Daoy (cell line): ENCODE measurements at places on chromosomes 16 and 17.
A peak's percentile ranks its signal among the peaks of the same experiment; 100 is the strongest.

GRCh38 chr17:45889579-45889978 is 4.8 kb upstream of the MAPT start:
- DNase-seq: no peak

DNA sequence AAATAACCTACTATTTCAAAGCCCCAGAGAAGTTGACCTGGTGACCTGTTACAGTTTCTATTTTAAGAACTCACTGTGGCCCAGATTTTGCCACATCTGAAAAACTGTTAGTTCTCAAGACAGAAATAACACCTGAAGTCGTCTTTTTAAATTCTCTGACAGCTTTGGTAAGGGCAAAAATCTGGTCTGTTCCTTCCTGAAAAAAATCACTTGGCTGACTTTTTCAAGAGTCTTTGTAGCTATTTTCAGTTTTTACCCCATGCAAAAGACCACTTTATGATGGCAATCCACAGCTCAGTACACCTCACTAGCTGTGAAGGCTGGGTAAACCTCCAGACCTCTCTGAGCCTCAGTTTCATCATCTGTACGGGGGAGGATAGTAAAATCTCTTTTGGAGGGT is 60.7 kb upstream of the SREBF1 start:
- no peak for DNase-seq

DNA sequence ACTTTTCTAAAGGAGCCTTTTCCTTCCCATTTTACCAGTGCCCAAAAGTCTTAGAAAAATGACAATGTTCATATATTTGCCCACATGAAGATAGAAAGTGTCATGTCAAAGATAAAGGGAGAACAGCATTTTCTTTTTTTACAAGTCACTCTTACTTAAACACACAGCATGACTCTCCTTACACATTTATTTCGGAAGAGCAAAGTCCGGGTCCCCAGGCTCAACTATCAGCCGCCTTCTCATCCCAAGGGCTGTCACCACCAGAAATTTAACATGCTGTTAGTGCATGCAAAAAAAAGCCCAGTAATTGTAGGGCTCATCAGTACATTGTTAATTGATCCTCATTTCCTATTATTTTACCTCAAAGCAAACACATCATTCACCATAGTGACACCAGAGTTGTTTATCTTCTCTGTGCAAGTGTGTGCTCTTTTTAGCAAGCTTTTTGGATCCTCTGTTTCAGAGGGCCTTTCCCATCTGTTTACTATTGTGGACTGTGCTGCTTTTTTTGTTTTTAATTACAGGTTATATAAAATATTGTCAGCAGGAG is 560.3 kb downstream of the WWOX start:
- DNase-seq: no peak

- DNase-seq: no peak
Measured at GRCh38 chr16:87674419-87674818, 72.1 kb downstream of the JPH3 start.

- no peak for DNase-seq
Measured at GRCh38 chr16:89054714-89055113, 38.9 kb upstream of the ACSF3 start.

GRCh38 chr16:3792472-3793012 is 75.2 kb upstream of the TRAP1 start:
- DNase-seq: no peak

GRCh38 chr16:30920891-30921290 is 2.5 kb upstream of the FBXL19 start:
- no peak for DNase-seq

DNA sequence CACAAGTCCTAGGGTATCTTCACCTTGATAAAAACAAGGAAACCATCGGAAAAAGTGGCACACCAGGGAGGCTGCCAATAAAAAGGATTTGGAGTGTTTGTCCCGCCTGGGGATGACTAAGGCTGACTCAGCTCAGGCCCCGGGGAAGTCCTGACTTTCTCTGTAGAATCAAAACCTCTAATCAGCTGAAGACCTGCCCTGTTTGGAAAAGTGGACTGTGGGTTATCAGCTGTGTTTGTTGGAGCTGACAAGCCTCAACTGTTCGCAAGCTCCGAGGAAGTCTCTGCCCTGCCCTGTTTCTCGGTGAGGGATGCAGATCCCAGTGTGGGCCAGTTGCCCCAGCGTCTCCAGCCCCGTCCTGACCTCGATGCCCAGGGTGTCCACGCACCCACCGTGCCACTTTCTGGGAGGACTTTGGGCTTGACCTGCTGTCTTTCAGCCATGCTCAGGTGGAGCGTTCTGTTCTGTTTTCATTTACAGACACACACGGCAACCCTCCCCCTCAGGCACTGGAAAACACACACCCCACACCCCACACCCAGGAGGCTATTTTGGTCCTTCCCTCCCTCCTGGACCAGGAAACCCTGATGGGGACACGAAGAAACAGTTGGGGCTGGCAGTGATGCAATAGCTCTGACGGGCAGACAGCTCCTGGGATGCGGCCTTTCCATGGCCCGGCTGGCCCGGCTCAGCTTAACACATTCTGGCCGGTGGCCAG is 27.6 kb upstream of the PITPNA start:
- DNase-seq: peak; percentile 94

DNA sequence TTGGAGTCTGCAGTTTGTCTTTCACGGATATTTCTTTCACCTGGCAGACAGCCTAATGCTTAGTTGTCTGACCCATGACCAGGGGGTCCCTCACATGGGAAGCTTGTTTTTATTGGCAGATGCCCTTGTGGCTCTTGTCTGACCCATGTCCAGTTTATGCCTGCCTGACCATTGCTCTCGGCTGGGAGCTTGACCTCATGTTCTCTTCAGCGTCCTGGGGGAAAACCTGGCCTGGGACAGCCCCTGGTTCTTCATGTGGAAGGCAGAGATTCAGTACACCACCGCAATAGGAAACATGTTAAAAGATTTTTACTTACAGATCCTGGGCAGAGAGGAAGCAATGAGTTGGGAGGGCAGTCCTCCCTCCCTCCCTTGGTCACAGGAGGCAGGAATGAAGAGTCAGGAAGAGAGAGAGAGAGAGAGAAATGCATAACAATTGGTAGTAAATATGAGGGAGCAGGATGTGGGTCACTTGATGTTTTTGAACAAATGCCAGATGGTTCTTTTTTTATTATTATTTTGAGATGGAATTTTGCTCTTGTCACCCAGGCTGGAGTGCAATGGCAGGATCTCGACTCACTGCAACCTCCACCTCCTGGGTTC is 302.7 kb upstream of the MYOCD start:
- no peak for DNase-seq

DNA sequence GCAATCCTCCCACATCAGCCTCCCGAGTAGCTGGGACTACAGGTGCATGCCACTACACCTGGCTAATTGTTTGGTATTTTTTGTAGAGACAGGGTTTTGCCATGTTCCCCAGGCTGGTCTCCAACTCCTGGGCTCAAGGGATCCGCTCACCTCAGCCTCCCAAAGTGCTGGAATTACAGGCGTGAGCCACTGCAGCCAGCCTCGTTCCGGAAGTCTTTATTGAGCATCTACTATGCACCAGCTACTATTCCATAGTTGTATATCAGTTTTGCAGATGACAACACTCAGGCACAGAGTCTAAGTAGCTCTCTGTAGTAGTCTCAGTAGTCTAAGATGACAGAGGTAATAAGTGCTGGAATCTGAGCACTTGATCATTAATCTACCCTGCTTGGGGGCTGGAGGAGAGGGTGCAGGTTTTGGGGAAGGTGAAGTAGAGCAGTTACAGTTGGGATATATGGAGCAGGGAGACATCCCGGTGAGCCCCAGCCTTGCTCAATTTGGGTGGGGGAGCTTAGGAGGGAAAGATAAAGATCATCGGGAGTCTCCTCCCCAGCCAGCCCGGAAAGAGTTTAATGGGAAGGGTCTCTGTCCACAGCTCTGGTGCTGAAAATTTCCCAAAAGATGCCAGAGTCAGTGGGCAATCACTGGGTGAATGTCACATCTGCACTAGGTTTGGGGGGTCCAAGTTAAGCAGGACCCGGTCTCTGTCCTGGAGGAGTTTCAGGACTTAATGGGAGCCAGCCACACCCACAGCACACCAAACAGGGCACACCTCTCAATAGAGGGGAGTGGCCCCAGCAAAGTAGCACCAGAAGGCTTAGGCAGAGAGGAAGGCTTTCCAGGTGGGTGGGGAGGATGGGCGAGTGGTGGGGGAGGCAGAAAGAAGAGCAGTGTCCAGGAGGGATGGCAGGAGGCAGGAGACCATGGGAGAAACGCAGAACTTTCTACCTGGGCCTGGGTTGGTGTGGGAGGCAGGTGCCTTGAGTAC is 1.7 kb downstream of the OTOP3 start:
- no peak for DNase-seq

DNA sequence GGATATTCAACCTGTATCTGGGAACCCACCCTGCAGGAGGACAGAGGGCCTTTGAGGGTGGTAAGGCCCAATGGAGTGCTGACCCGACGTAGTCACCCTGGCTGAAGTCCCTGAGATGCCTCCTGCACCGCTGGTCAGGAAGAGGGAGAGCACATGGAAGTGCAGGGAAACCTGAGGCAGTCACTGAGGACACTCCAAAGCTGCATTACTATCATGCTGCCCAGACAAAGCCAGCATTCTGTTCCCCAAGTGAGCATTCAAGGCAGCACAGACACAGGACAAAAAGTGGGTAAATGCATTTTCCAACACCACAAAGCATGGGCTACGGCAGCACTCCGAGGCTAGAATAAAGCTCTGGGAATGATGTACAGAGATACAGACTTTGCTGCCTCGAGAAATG is 46.8 kb upstream of the BCAR1 start:
- no peak for DNase-seq

DNA sequence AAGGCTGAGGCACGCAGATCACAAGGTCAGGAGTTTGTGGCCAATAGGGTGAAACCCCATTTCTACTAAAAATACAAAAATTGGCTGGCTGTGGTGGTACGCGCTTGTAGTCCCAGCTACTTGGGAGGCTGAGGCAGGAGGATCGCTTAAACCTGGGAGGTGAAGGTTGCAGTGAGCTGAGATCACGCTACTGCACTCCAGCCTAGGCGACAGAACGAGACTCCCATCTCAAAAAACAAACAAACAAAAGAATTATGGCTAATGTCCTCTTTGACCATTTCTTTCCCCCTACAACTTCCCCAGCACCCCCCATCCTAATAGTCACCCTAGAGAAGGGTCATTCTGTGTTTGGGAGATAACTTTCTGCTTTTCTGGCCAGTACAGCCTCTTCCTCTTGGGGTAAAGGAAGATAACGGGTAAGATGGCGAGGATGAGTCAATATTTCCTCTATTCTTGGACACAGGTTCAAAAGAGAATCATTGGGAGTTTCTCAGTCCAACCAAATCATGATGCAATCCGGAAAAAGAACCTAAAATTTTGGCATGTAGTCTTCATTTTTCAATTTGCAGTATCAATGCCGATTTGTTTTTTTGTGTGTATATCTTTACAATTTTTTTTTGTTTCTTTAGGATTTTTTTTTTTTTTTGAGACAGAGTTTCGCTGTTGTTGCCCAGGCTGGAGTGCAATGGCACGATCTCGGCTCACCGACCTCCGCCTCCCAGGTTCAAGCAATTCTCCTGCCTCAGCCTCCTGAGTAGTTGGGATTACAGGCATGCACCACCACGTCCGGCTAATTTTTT is 107.6 kb upstream of the MED13 start:
- DNase-seq: no peak

GRCh38 chr17:67379251-67379630 is 2.2 kb downstream of the PITPNC1 start:
- no peak for DNase-seq
